Osteoblast (primary cell): ENCODE measurements at places on chromosomes 13 and 19. TPM values are rescaled to one million over a fixed set of nuclear protein-coding genes. Genes with fewer than 3 reads are reported as not detected.

DNA sequence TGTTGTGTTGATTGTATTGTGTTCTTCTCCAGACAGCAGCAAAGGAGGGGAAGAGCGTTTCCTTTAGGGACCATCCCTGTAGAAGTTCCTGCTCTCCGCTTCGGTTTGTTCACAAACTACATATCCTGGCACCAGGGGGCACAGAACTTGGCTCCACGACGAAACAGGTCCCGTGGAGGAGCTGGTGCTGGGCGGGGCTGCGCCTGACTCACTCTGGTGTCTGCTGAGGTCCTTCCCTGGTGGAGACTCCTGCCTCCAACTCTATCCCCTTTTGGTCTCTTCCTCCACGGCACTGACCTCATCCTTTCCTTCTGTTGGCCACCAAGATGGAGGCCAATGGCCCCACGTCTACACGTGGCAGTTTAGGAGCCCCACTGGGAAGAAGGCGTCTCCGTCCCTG is 14.7 kb downstream of the TMPRSS9 start:
- no peak overlapping the region for H3K4me3 ChIP-seq
- H3K4me1 ChIP-seq = no peaks in the 10 kb centered on the region
- H3K36me3 ChIP-seq = no peaks in the 10 kb centered on the region
- H3K27ac ChIP-seq = no peak overlapping the region
- H3K27me3 ChIP-seq = no peaks in the 10 kb centered on the region
- DNase-seq = peak; percentile 73

- H3K4me1 ChIP-seq = peaks cover 69% of the 10 kb centered on the region
- DNase-seq = no peak
- H3K27me3 ChIP-seq = no peaks in the 10 kb centered on the region
- no peak overlapping the region for H3K4me3 ChIP-seq
Observed at GRCh38 chr13:51730927-51731326, 73.0 kb downstream of the DHRS12 start.

- no peaks in the 10 kb centered on the region for H3K36me3 ChIP-seq
- DNase-seq = peak; percentile 58
Observed at GRCh38 chr13:60627071-60627686, 230.2 kb downstream of the TDRD3 start.

Gene CGB5
- not detected in 2 replicates for total RNA-seq

Gene LGALS14
- not detected in 2 replicates for total RNA-seq

GRCh38 chr19:48290401-48290770 is 20.5 kb downstream of the ZNF114 start:
- peaks cover 17% of the 10 kb centered on the region for H3K4me1 ChIP-seq
- peak; percentile 94 for DNase-seq
- H3K27ac ChIP-seq = no peak overlapping the region
- H3K36me3 ChIP-seq = no peaks in the 10 kb centered on the region
- no peaks in the 10 kb centered on the region for H3K27me3 ChIP-seq

GRCh38 chr13:93767180-93767916 is 540.7 kb downstream of the GPC6 start:
- no peaks in the 10 kb centered on the region for H3K36me3 ChIP-seq
- no peak for DNase-seq
- H3K27me3 ChIP-seq = no peaks in the 10 kb centered on the region
- H3K27ac ChIP-seq = no peak overlapping the region
- H3K4me1 ChIP-seq = peaks cover 14% of the 10 kb centered on the region

Gene MAU2
- total RNA-seq = 37.1 and 39.1 TPM in 2 replicates

GRCh38 chr19:58570770-58571574 is 2.2 kb downstream of the MZF1 start:
- H3K27ac ChIP-seq = no peak overlapping the region
- H3K4me1 ChIP-seq = peaks cover 13% of the 10 kb centered on the region
- H3K36me3 ChIP-seq = peaks cover 20% of the 10 kb centered on the region
- H3K4me3 ChIP-seq = no peak overlapping the region

Gene PTGER1
- 0.72 and 0.88 TPM in 2 replicates for total RNA-seq

GRCh38 chr19:2973229-2973628 is 4.1 kb upstream of the TLE6 start:
- H3K27me3 ChIP-seq = no peaks in the 10 kb centered on the region
- no peak overlapping the region for H3K4me3 ChIP-seq
- no peaks in the 10 kb centered on the region for H3K36me3 ChIP-seq
- peak; percentile 19 for DNase-seq
- H3K4me1 ChIP-seq = peaks cover 6% of the 10 kb centered on the region
- H3K27ac ChIP-seq = no peak overlapping the region

Gene BRSK1
- 1.8 and 4.0 TPM in 2 replicates for total RNA-seq

Gene ASF1B
- total RNA-seq = 1.1 and 2.7 TPM in 2 replicates

DNA sequence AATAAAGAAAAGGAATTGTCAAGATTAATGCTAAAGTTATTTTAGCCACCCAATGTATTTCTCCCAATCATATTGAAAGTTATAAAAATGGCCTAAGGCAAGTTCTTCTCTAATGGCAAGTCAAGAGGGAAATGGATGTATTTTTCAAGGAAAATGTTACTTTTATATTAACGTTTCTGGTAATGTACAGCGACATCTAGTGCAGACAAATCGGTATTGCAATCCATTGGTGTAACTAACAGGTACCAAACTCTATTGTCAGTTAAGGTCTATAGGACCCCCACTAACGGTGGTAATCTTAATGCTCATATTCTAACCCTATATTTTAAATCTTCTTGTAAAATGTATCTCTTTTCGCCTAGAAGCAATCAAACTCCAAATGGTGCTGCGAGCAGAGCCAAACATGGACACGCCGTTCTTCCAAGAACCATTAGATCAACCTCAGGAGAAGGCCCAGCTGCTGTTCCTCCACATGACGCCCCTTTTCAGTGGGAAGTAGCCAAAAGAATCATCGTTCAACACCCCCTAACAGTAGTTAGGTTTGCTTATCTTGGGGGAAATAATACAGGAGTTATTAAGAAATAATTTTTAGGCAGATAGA is 98.5 kb upstream of the PABPC3 start:
- H3K36me3 ChIP-seq = no peaks in the 10 kb centered on the region
- H3K27ac ChIP-seq = no peak overlapping the region
- H3K27me3 ChIP-seq = peaks cover 3% of the 10 kb centered on the region
- H3K4me3 ChIP-seq = no peak overlapping the region
- DNase-seq = no peak

GRCh38 chr13:51912091-51912490 is 50.3 kb downstream of the CCDC70 start:
- H3K4me3 ChIP-seq = no peak overlapping the region
- DNase-seq = peak; percentile 58
- peaks cover 5% of the 10 kb centered on the region for H3K27me3 ChIP-seq
- no peaks in the 10 kb centered on the region for H3K4me1 ChIP-seq
- H3K36me3 ChIP-seq = no peaks in the 10 kb centered on the region

Gene ERICH6B
- total RNA-seq = not detected in 2 replicates

Gene CEACAM7
- not detected in 2 replicates for total RNA-seq

- H3K27ac ChIP-seq = no peak overlapping the region
- no peak for DNase-seq
- H3K27me3 ChIP-seq = peaks cover 58% of the 10 kb centered on the region
- no peak overlapping the region for H3K4me3 ChIP-seq
Observed at GRCh38 chr13:112952759-112953551, 16.1 kb upstream of the MCF2L start.

GRCh38 chr13:79898202-79898826 is 417.4 kb downstream of the NDFIP2 start:
- H3K27ac ChIP-seq = no peak overlapping the region
- DNase-seq = no peak
- H3K4me1 ChIP-seq = no peaks in the 10 kb centered on the region
- H3K27me3 ChIP-seq = no peaks in the 10 kb centered on the region

DNA sequence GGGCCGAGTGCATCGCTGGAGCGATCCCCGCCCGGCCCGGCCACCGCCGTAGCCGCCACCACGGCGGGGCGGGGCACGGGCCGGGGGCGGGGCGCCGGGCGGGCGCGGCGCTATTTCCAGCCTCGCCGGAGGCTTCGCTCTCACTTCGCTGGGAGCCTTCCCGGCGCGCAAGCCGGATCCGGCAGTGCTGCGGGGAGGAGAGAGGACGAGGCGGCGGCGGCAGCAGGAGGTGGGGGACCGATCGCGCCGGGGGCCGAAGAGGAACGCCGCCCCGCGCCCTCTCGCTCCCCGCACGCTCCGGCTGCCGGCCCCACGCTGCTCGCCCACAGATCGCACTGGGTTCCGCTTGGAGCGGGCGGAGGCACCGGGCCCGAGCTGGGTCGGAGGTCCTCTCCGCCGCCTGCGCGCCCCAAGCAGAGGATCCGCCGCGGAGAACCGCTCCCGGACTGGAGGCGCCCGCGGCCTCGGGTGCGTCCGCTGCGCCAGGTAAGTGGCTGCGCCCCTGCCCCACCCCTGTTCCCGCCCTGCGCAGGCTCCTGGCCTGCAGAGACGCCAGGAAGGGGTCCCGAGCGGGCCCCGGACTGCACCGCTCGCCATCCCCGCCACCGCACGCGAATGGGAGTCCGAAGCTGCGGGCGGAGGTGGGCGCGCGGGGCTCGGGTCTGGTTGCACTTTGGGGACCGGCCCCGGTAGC is at the start of gene CHST8:
Gene CHST8 (plus strand): TSS at position 143 of the 694 bp plus-strand sequence. CDS start 67,309 bp downstream, outside the sequence.
- H3K4me3 ChIP-seq = no peak within 1 kb of the TSS
- no peaks in the 10 kb centered on the region for H3K36me3 ChIP-seq
- H3K4me1 ChIP-seq = no peaks in the 10 kb centered on the region
- peak; percentile 95 for DNase-seq

GRCh38 chr13:103539265-103539664 is 473.0 kb upstream of the SLC10A2 start:
- no peaks in the 10 kb centered on the region for H3K27me3 ChIP-seq
- no peaks in the 10 kb centered on the region for H3K36me3 ChIP-seq
- no peaks in the 10 kb centered on the region for H3K4me1 ChIP-seq
- no peak overlapping the region for H3K27ac ChIP-seq
- no peak for DNase-seq

Gene THSD8
- total RNA-seq = 0.29 TPM in 1 of 2 replicates, not detected in the other

Gene U2AF1L4
- total RNA-seq = 5.8 and 8.8 TPM in 2 replicates

DNA sequence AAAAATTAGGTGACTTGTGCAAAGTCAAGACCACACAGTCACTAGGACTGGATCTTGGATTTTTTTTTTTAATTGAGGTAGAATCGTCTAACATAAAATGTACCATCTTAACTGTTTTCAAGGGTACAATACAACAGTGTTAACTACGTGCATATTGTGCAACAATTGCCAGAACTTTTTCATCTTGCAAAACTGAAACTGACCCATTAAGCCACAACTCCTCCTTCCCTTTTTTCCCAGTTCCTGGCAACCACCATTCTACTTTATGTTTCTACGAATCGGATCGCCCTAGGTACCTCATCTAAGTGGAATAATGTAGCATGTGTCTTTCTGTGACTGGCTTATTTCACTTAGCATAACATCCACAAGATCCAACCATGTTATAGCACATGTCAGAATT is 37.5 kb upstream of the POMP start:
- no peak for DNase-seq
- no peaks in the 10 kb centered on the region for H3K4me1 ChIP-seq
- no peaks in the 10 kb centered on the region for H3K27me3 ChIP-seq
- H3K27ac ChIP-seq = no peak overlapping the region
- no peaks in the 10 kb centered on the region for H3K36me3 ChIP-seq
- no peak overlapping the region for H3K4me3 ChIP-seq

GRCh38 chr13:66347486-66348117 is 882.5 kb downstream of the PCDH9 start:
- H3K4me3 ChIP-seq = no peak overlapping the region
- H3K27me3 ChIP-seq = no peaks in the 10 kb centered on the region
- H3K27ac ChIP-seq = no peak overlapping the region
- no peaks in the 10 kb centered on the region for H3K4me1 ChIP-seq
- no peaks in the 10 kb centered on the region for H3K36me3 ChIP-seq
- no peak for DNase-seq

DNA sequence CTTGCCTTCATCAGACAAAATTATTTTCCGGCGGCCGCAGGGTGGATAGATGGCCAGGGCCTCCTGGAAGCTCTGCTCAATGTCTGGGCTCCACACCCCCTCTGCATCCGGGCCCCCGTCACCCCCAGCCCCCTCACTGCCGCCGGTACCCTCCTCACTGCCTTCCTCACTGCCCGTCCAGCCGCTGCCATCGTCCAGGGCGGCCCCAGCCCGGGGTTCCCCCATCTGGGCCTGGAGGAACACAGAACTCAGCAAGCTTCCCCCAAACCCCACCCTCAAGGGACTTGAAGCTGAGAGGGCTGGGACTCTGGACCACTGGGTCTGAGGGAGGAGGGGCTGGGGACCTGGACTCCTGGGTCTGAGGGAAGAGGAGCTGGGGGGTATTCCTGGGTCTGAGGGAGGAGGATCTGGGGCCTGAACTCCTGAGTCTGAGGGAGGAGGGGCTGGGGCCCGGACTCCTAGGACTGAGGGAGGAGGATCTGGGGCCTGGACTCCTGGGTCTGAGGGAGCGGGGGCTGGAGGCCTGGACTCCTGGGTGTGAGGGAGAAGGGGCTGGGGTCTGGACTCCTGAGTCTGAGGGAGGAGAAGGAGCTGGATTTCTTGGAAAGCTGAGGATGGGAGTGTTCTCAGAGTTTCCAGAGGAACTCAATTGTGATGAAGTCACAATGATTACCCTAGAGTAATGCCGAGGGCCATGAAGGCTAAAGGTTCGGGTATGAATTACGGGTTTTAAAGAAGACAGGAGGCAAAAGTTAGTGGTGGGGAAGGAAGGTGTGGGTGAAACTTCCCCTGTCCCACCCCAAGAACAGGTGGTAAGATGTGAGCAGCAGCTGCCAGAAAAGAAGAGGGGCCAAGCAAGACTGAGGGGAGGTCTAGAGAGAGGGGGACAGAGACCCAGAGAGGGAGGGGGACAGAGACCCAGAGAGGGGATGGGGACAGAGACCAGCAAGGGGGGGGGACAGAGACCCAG is 2.1 kb downstream of the TEAD2 start:
- H3K36me3 ChIP-seq = peaks cover 11% of the 10 kb centered on the region
- peak; percentile 83 for DNase-seq
- peaks cover 12% of the 10 kb centered on the region for H3K4me1 ChIP-seq
- no peaks in the 10 kb centered on the region for H3K27me3 ChIP-seq
- H3K4me3 ChIP-seq = no peak overlapping the region

GRCh38 chr19:53612762-53613526 is 18.9 kb upstream of the DPRX start:
- no peaks in the 10 kb centered on the region for H3K4me1 ChIP-seq
- no peaks in the 10 kb centered on the region for H3K27me3 ChIP-seq
- no peak overlapping the region for H3K4me3 ChIP-seq
- H3K36me3 ChIP-seq = no peaks in the 10 kb centered on the region
- H3K27ac ChIP-seq = no peak overlapping the region
